ENCODE measurements at places on chromosomes 5 and 9.

DNA sequence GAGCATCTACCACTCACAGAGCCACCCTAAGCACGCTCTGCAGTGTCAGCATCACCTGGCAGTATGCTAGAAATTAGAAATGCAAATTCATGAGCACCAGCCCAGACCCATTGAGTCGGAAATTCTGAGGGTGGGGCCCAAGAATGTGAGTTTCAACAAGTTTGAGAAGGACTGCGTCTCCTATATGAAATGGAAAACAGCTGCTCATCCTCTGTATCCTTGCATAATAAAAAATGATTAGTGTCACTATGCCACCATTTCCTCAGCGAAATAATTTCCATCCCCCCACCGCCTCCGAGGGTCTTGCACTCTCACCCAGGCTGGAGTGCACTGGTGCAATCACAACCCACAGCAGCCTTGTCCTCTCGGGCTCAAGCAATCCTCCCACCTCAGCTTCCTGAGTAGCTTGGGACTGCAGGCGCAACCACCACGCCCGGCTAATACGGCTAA lies 1.3 kb upstream of the IQGAP2 start:
- peak; percentile 31 for DNase-seq

DNA sequence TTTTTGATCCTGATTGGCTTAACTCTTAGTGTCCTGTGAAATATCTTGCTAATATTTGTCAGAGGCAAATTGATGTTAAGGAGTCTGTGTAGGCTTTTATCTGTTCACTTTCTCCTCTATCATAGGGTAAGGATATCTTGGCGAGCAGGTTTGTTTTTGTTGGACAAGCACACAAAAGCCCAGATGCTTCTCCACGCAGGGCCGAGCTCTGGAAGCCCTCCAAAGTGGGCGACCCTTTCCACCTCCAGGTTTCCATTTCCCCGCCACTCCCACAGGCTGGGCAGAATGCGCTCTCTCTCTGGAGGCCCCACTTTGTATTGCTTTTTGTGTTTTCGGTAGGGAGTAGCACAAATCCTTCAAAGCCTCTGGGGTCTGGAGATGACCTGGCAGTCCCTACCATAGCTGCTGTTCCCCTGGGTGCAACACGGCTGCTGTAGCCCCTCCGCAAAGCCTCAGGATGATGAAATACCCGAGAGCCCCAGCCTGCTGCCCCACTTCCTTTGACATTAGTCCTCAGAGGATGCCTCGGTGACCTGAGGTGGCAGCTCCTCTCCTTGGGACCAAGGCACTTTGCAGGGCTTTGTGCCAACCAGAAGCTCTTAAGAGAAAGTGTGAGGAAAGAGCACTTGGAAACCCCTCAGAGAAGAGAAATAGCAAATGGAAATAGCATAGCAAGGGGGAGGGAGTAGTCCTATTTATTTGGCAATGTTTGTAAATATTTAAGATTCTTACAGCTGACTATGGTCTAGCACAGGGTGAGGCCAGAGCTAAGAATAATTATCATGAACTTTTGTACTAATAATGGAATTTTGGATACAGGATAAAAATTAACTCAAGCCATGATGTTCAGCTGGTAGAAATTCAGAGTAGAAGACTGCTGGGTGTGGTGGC lies 122.8 kb downstream of the ARHGEF28 start:
- no peak for DNase-seq

- no peak for DNase-seq
Measured at GRCh38 chr9:7523426-7524043, 276.0 kb downstream of the DMAC1 start.

GRCh38 chr5:177981296-177982071 lies 14.6 kb downstream of the PROP1 start:
- DNase-seq: no peak

All from GM10248 (cell line).